ENCODE measurements at places on chromosomes 5 and 9. TPM values are rescaled to one million over a fixed set of nuclear protein-coding genes. Genes with fewer than 3 reads are reported as not detected.

The ADAMTS12 gene
- total RNA-seq: not detected

The SPINK6 gene
- not detected for total RNA-seq

The AKNA gene
- total RNA-seq: 122 TPM

The EGFL7 gene
- not detected for total RNA-seq

The ACTBL2 gene
- not detected for total RNA-seq

DNA sequence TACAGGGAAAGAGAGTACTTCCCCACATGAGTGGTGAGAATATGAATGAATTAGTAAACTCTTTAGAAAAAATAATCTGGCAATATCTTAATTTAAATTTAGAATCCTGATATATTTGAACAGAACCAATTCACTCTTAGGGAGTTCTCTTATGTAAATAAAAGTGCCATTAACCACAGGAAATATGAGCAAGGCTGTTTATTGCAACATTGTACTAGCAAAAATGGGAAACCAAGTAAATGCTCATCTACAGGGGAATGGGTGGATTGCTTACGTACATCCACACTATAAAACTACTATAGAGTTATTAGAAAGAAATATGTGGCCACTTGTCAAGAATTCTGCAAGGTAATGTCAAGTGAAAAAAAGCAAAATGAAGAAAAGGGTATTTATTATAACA, 274.5 kb downstream of the TLE1 start:
- H3K27ac ChIP-seq: no peak overlapping the region
- H3K4me3 ChIP-seq: no peak overlapping the region
- no peaks in the 10 kb centered on the region for H3K4me1 ChIP-seq
- DNase-seq: no peak
- no peaks in the 10 kb centered on the region for H3K27me3 ChIP-seq

DNA sequence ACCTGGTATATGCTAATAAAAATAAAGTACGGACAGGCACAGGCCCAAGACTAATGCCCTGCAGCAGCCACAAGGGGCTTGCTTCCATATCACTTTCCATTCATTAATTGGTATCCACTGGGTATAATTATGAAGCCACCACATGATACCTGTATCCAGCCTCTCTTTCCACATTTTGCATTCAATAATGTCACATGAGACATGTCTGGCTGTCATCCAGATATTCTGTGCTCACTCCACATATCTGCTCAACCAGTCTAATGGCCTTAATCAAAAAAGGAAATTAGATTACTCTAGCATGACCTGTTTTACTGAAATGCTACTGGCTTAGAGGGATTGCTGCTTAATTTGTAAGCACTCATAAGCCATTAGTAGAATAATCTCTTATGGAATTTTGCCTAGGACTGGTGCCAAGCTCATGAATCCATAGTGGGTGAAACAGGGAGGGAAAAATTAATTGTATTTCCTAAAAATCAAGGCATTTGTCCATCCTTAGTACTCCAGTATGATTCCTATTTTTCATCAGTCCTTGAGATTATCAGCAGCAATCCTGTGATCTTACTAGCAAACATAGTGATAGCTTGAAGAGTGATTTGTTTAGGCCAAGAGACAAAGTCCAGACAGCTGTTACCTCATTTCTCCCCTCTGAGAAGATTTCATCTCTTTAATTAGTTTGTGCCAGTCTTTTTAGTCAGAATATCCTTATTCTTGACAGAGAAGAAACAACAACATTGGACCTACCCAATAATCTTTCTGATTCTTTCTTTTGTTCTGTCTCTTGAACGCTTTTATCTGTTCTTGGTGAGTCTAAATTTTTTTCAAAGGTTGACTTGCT, 119.2 kb upstream of the ABCA1 start:
- H3K36me3 ChIP-seq: no peaks in the 10 kb centered on the region
- H3K27me3 ChIP-seq: no peaks in the 10 kb centered on the region
- DNase-seq: peak; percentile 41
- H3K4me1 ChIP-seq: no peaks in the 10 kb centered on the region
- no peak overlapping the region for H3K27ac ChIP-seq

GRCh38 chr5:7816535-7816901, 34.4 kb downstream of the CFAP90 start:
- H3K4me1 ChIP-seq: no peaks in the 10 kb centered on the region
- H3K4me3 ChIP-seq: no peak overlapping the region

- H3K27ac ChIP-seq: no peak overlapping the region
- H3K4me1 ChIP-seq: no peaks in the 10 kb centered on the region
- H3K27me3 ChIP-seq: no peaks in the 10 kb centered on the region
- H3K36me3 ChIP-seq: no peaks in the 10 kb centered on the region
These were observed 25.3 kb upstream of the ISOC1 start for GRCh38 chr5:129069292-129069691.

DNA sequence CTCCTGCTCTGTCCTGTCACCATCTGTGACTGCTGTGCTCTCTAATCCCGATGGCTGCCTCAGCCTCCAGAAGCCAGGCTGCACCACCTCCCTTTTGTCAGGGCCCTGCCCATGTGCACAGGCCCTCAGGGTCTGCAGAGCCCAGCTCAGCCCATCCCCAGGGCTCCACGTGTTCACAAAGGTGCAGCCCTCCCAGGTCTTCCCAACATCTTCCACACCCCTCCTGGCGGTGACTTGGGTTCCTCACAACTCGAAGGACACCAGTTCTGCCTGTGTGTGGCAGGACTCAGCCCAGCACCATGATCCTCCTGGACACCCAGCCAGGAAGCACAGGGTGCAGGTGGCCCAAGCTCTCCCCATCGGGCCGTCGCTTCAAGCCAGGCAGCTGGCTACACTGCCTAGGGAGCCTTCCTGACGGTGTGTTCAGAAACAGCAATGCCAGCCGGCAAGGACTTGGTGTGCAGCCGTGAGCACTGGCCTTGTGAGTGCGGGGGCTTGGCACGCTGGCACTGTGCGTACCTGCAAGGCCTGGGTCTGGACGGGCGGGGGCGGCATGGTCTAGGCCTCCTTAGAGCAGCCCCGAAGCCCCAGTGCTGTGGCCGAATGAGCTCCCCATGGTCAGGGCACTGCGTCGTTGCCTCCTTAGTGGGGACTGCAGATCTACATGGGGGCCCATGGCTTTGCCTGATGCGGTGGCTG, 96.1 kb downstream of the MRPL36 start:
- no peak overlapping the region for H3K27ac ChIP-seq
- DNase-seq: no peak
- no peaks in the 10 kb centered on the region for H3K36me3 ChIP-seq
- H3K4me3 ChIP-seq: no peak overlapping the region
- no peaks in the 10 kb centered on the region for H3K27me3 ChIP-seq

GRCh38 chr9:123867034-123867433, 62.9 kb downstream of the DENND1A start:
- no peaks in the 10 kb centered on the region for H3K36me3 ChIP-seq
- no peak overlapping the region for H3K4me3 ChIP-seq
- H3K27ac ChIP-seq: no peak overlapping the region
- no peak for DNase-seq
- no peaks in the 10 kb centered on the region for H3K27me3 ChIP-seq

DNA sequence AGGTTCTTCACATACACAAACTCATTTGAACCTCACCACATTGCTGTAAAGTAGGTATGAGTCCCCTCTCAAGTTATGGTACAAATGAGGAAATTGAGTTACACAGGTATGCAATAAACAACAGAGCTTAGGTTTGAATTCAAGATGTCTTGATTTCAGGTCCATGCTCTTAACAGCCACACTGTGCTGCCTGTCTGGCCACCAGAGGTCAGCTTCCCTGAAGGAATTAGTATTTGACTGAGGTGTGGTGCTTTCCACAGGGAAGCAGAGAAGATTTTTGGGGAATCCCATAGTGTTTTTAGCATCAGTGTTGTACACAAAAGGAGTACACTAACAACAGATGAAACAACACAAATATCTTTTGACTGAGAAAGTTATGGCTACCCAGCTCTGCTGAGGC, 94.4 kb upstream of the ITGA1 start:
- DNase-seq: no peak
- H3K4me1 ChIP-seq: no peaks in the 10 kb centered on the region
- H3K27me3 ChIP-seq: no peaks in the 10 kb centered on the region

- no peaks in the 10 kb centered on the region for H3K36me3 ChIP-seq
- H3K27me3 ChIP-seq: no peaks in the 10 kb centered on the region
- no peak overlapping the region for H3K27ac ChIP-seq
- no peaks in the 10 kb centered on the region for H3K4me1 ChIP-seq
- no peak overlapping the region for H3K4me3 ChIP-seq
These were observed 394.2 kb upstream of the PAPPA start for GRCh38 chr9:115759426-115759825.

- H3K27me3 ChIP-seq: no peaks in the 10 kb centered on the region
- H3K4me3 ChIP-seq: no peak overlapping the region
- peaks cover 10% of the 10 kb centered on the region for H3K4me1 ChIP-seq
- no peak overlapping the region for H3K27ac ChIP-seq
- H3K36me3 ChIP-seq: no peaks in the 10 kb centered on the region
- no peak for DNase-seq
These were observed 13.5 kb upstream of the NRARP start for GRCh38 chr9:137315581-137316011.

DNA sequence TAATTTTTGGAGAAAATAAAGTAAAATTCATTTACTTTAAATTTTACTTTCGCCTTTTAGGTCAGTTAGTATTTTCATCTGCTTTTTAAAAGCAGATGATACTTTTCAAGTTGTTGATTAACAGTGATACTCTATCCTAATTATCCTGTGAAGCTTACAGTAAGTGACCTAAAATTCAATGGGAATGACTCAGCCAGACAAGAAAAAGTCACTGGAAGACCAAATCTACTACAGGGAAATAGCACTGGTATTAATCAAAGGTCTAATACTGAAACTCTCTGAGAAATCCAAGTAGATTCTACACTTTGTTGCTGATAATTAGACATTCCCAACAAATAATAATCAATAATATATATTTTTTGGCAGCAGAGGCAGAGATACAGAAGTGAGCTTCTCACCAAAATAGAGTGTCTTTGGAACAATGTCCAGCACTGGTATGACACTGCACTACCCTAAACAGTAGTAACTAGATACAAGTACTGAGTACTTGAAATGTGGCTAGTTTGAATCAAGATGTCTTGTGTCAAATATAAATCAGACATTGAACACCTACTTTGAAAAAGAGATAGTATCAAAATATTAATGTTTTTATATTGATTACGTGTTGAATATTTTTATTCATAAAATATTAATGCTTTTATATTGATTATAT, 22.8 kb upstream of the ELL2 start:
- no peaks in the 10 kb centered on the region for H3K36me3 ChIP-seq
- DNase-seq: no peak
- no peak overlapping the region for H3K4me3 ChIP-seq
- H3K27ac ChIP-seq: no peak overlapping the region

DNA sequence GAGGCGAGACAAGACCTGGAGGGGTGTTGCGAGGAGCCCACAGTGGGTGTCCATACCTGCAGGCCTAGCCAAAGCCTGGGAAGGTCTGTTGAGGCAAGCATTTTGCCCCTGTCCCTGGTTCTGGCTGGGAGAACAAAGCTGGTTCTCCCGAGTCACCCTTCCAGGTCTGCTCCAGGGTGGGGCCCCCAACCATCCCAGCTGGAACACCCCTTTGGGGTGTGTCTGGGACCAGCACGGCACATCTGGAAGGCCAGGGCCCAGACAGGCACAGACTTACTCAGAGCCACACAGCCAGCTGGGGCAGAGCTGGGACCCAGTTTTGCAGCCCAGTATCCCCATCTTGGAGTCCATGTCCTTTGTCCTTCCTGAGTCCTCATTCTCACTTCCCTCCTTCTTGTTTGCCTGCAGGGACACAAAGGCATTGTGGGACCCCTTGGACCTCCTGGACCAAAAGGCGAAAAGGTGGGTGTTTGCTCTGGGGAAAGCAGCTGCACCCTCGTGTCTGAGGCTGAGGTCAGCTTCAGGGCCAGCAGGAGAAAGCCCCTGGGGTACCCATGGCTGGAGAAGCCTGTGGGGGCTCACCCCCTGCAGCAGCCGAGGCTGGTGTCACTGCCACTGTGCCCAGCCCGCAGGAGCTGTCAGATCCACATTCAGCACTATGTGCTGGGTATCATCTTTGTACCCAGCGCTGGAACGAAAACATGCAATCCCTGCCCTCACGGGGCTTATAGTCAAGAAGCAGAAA, 38.4 kb upstream of the ORM1 start:
- H3K27me3 ChIP-seq: no peaks in the 10 kb centered on the region
- H3K4me1 ChIP-seq: no peaks in the 10 kb centered on the region
- no peak overlapping the region for H3K27ac ChIP-seq
- H3K4me3 ChIP-seq: no peak overlapping the region
- no peaks in the 10 kb centered on the region for H3K36me3 ChIP-seq

- DNase-seq: no peak
- H3K27ac ChIP-seq: no peak overlapping the region
- H3K4me3 ChIP-seq: no peak overlapping the region
- H3K27me3 ChIP-seq: no peaks in the 10 kb centered on the region
These were observed 43.0 kb upstream of the DPYSL3 start for GRCh38 chr5:147552897-147553296.

GRCh38 chr9:121322037-121322736, 47.9 kb downstream of the STOM start:
- H3K36me3 ChIP-seq: peaks cover 3% of the 10 kb centered on the region
- H3K27ac ChIP-seq: no peak overlapping the region
- no peak for DNase-seq
- H3K4me1 ChIP-seq: no peaks in the 10 kb centered on the region

DNA sequence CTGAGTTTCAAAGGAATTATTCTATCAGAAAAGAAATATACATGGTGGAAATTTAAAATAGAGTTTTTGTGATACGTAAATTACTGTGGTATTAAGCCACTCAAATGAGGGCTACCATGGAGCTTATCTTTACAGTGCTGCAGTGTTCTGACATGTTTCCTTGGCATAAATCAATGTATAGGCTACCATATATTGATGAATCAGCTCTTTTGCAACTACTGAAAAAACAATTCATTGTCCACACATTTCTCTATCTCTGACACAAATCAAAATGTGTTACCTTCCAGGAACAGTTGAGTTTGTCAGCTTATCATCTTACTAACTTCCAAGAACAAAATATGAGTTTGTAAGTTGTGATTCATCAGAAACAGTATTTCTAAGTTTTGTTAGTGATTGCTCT, 140.3 kb upstream of the CDH18 start:
- H3K27ac ChIP-seq: no peak overlapping the region
- no peaks in the 10 kb centered on the region for H3K4me1 ChIP-seq
- H3K4me3 ChIP-seq: no peak overlapping the region
- H3K27me3 ChIP-seq: no peaks in the 10 kb centered on the region
- DNase-seq: no peak
- H3K36me3 ChIP-seq: no peaks in the 10 kb centered on the region

GRCh38 chr9:99253772-99254431, 31.8 kb downstream of the SEC61B start:
- no peaks in the 10 kb centered on the region for H3K27me3 ChIP-seq
- H3K27ac ChIP-seq: no peak overlapping the region
- H3K4me1 ChIP-seq: no peaks in the 10 kb centered on the region

DNA sequence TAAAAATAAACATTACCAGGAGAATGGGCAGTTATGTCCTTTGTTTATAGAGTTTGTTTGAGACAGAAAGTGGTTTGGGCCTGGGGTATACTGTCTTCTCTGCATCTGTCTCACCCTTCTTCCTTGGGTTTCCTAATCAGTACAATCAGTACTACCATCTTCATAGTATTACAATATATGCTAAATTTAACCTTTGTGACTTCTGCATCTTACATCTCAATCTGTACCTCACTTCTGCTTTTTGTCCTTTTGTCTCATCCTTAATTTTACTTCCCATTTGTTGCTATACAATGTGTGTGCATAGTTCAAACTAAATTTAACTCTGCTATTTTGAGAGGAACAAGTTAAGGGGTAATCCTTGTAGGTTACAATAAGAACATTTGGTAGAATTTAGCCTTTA, 19.6 kb downstream of the FBXO38 start:
- H3K4me3 ChIP-seq: peak overlapping the region; percentile 37
- peak overlapping the region; percentile 85 for H3K27ac ChIP-seq
- no peaks in the 10 kb centered on the region for H3K27me3 ChIP-seq
- DNase-seq: peak; percentile 81
- H3K4me1 ChIP-seq: peaks cover 45% of the 10 kb centered on the region
- peaks cover 81% of the 10 kb centered on the region for H3K36me3 ChIP-seq

GRCh38 chr9:1216532-1216931, 166.4 kb downstream of the DMRT2 start:
- no peaks in the 10 kb centered on the region for H3K27me3 ChIP-seq
- no peaks in the 10 kb centered on the region for H3K4me1 ChIP-seq
- H3K4me3 ChIP-seq: no peak overlapping the region
- no peaks in the 10 kb centered on the region for H3K36me3 ChIP-seq

Data from Karpas-422 (cell line).